SJCRH30 (cell line): ENCODE measurements at places on chromosomes 5 and 9. TPM values are rescaled to one million over a fixed set of nuclear protein-coding genes. Genes with fewer than 3 reads are reported as not detected.

TERT gene
- not detected in 2 replicates for total RNA-seq

SLC27A6 gene
- total RNA-seq, result 0.04 TPM in 1 of 2 replicates, not detected in the other

PCDHB10 gene
- 9.7 and 9.8 TPM in 2 replicates for total RNA-seq

LECT2 gene
- total RNA-seq, result not detected in 2 replicates

SLC4A9 gene
- not detected in 2 replicates for total RNA-seq

CCDC152 gene
- total RNA-seq, result 0.20 and 0.23 TPM in 2 replicates

MYMK gene
- 1.1 and 2.0 TPM in 2 replicates for total RNA-seq

FGFR4 gene
- 563 and 588 TPM in 2 replicates for total RNA-seq

CCDC180 gene
- 0.73 and 1.5 TPM in 2 replicates for total RNA-seq

ARHGEF28 gene
- total RNA-seq, result 5.2 and 5.8 TPM in 2 replicates

RFESD gene
- total RNA-seq, result 1.2 and 1.4 TPM in 2 replicates

PCDHB2 gene
- total RNA-seq, result 24.4 and 24.6 TPM in 2 replicates

HAPLN1 gene
- total RNA-seq, result 0.53 and 1.6 TPM in 2 replicates

DRD1 gene
- total RNA-seq, result not detected in 2 replicates

STPG3 gene
- not detected in 2 replicates for total RNA-seq

PRLR gene
- not detected in 2 replicates for total RNA-seq

PCDHGC4 gene
- 3.4 and 3.6 TPM in 2 replicates for total RNA-seq

C9 gene
- total RNA-seq, result not detected in 2 replicates

MELK gene
- 86.3 and 94.3 TPM in 2 replicates for total RNA-seq

MSMP gene
- total RNA-seq, result not detected in 2 replicates

TLE1 gene
- total RNA-seq, result 101 and 102 TPM in 2 replicates

GPR150 gene
- total RNA-seq, result not detected in 2 replicates

IFNB1 gene
- not detected in 2 replicates for total RNA-seq

MYOZ3 gene
- 0.02 TPM in 1 of 2 replicates, not detected in the other for total RNA-seq

C9orf50 gene
- not detected in 2 replicates for total RNA-seq

FCN1 gene
- total RNA-seq, result not detected in 2 replicates

SEPTIN8 gene
- 25.4 and 26.5 TPM in 2 replicates for total RNA-seq

CBY3 gene
- total RNA-seq, result not detected in 2 replicates

SLC46A2 gene
- not detected in 2 replicates for total RNA-seq

SLC6A3 gene
- 0.04 and 0.23 TPM in 2 replicates for total RNA-seq
